ENCODE measurements at places on chromosomes 11 and 22. TPM values are rescaled to one million over a fixed set of nuclear protein-coding genes. Genes with fewer than 3 reads are reported as not detected.
A peak's percentile ranks its signal among the peaks of the same experiment; 100 is the strongest.

Gene THAP7
- total RNA-seq = 76.2 TPM

DNA sequence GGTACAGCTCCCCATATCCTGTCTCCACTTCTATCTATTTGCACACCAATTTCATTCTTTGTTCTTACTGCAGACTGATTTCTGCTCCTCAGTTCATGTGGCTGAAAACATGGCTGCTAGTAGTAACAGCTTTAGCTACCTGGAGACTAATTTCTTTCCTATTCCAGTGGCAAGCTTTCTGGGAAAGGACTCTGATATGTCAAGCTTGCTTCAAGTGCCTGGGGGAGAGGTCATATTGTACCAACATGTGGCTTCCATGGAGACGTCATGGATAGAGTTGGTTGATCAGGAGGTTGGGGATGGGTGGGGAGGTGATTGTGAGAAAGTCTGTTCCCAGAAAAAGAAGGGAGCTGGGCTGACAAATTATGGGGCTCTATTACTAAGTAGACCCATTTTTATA lies 44.9 kb downstream of the ADM start:
- DNase-seq = no peak
- peaks cover 27% of the 10 kb centered on the region for H3K4me1 ChIP-seq
- H3K36me3 ChIP-seq = no peaks in the 10 kb centered on the region
- H3K4me3 ChIP-seq = no peak overlapping the region

Gene FERMT3
- 6.8 TPM for total RNA-seq

Gene TOP3B
- total RNA-seq = 8.2 TPM

Gene APOA4
- total RNA-seq = not detected

DNA sequence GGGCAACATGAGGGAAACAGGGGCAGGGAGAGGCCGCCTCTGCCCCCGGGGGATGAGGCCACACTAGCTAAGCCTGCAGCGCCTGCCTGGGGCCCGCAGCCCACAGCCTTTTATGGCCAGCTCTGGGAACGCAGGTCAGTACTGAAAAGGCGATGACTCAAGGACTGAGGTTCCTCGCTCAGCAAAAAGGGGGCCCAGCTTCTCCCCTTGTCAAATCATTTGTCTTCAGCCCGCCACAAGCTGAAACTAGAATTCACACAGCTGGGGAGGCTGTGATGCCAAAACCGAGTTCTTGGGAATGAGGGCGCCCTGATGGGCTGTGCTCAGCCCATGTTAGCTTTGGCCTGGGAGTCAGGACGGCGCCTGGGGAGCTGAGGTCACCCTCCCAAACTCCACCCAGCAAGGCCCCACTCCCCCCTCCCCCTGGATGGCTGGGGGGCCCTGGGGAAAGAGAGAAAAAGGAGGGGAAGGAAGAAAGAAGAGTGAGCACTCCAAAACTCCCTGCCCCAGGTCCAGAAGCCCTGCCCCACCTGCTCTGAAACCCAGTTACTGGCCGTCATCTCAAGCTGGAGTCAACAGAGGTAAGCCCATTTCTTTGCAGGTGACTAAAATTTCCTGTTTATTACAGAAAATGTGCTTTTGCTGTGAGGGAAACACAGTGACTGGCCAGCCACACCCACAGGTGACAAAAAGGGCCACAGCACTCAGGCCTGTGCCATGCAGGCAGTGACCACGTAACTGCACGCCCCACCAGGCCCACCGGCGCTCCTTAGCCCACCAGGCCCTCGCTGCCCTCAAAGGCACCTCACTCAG lies 13.7 kb downstream of the EHD1 start:
- H3K27ac ChIP-seq = peak overlapping the region; percentile 93
- no peak for DNase-seq
- H3K27me3 ChIP-seq = no peaks in the 10 kb centered on the region
- peaks cover 72% of the 10 kb centered on the region for H3K4me1 ChIP-seq

Gene C11orf97
- total RNA-seq = not detected

DNA sequence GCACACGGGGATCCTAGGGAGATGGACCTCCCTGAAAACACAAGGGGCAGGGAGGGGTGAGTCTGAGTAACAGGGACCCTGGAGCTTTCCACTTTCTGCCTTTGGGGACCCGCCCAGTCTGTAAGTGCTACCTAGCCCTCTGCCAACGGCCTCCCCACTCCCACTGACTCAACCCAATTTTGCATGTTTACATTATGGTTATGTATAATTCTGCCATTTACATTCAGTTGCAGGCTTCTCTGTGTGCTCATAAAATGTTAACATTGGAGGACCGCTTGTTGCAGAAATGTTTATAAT lies 105.8 kb downstream of the DSCAML1 start:
- no peak for DNase-seq
- no peaks in the 10 kb centered on the region for H3K36me3 ChIP-seq
- H3K27me3 ChIP-seq = no peaks in the 10 kb centered on the region
- H3K27ac ChIP-seq = no peak overlapping the region
- H3K4me3 ChIP-seq = no peak overlapping the region
- H3K4me1 ChIP-seq = no peaks in the 10 kb centered on the region

GRCh38 chr11:108947654-108948570 lies 283.0 kb downstream of the DDX10 start:
- H3K4me3 ChIP-seq = no peak overlapping the region
- H3K36me3 ChIP-seq = no peaks in the 10 kb centered on the region
- no peaks in the 10 kb centered on the region for H3K27me3 ChIP-seq

DNA sequence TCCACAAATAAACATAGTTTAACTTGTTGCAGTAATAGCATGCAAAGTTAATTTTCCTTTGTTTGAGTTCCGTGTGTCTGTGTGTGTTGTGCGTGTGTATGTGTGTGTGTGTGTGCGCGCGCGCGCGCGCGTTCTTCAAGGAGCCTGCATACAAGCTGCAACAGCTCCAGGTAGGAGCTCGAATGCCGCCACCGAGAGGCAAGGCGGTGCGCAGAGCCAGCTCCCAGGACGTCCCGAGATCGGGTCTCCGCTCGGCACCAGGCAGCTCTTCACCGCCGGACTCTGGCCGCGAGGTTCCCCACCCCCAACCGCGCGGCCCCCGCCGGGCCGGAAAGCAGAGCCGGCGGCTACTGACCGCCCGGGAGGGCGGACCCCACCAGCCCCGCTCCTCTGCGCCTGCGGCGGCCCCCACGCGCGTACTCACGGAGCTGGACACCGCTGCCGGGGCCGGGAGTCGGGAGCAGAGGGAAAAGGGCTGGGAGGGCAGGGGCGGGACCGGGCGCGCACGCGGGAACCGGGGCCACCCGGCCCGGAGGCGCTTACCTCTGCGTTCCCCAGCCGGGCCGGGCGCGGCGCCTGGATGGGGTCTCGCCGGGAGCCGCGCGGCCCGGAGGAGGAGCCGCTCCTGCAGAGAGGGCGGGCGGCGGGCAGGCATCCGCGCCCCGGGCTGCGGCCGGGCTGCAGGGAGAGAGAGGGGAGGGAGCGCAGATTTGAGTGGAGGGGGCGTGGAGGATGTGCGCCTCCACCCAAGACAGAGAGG lies 40.4 kb upstream of the AKIP1 start:
- H3K36me3 ChIP-seq = no peaks in the 10 kb centered on the region
- H3K27me3 ChIP-seq = no peaks in the 10 kb centered on the region
- peak overlapping the region; percentile 80 for H3K4me3 ChIP-seq
- H3K27ac ChIP-seq = peak overlapping the region; percentile 76

Gene MMP13
- total RNA-seq = not detected

Gene PDGFD
- 4.0 TPM for total RNA-seq

- H3K4me1 ChIP-seq = no peaks in the 10 kb centered on the region
- H3K4me3 ChIP-seq = no peak overlapping the region
- no peak for DNase-seq
- no peak overlapping the region for H3K27ac ChIP-seq
Measured at GRCh38 chr22:43333978-43334377, 9.2 kb downstream of the SCUBE1 start.

DNA sequence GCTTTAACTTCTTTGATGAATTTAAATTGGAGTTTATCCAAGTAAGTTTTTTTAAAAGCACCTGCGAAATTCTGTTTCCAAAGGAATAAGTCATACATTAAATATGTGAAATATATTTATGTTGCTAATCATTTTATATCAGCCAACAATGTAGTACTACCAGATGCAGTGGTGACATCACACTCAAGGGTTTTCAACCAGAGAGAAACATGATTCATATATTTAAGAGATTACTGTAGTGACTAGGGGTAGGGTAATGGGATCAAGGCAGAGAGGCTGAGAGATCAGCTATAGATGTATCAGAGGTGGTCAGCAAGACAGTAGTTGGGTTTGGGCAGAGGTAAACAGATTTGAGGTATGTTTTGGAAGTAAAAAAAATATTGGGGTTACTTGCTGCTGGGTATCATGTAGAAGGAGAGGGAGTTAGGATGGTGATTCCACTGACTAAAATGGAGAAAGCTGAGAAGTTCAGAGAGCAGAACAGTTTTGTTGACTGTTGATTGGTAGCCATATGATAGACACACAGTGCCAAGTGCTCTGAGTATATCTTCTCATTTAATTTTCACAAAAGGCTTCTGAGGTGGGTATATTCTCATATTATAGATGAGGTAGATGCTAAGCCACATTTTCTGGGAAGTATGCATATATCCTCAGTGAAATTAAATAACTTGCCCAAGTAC lies 39.4 kb downstream of the CEP57 start:
- peaks cover 2% of the 10 kb centered on the region for H3K36me3 ChIP-seq
- H3K4me3 ChIP-seq = no peak overlapping the region
- H3K27ac ChIP-seq = no peak overlapping the region
- no peaks in the 10 kb centered on the region for H3K4me1 ChIP-seq
- no peaks in the 10 kb centered on the region for H3K27me3 ChIP-seq

- no peak for DNase-seq
- H3K4me3 ChIP-seq = no peak overlapping the region
- no peaks in the 10 kb centered on the region for H3K27me3 ChIP-seq
- H3K27ac ChIP-seq = no peak overlapping the region
Measured at GRCh38 chr11:100730266-100730665, 43.2 kb downstream of the ARHGAP42 start.

DNA sequence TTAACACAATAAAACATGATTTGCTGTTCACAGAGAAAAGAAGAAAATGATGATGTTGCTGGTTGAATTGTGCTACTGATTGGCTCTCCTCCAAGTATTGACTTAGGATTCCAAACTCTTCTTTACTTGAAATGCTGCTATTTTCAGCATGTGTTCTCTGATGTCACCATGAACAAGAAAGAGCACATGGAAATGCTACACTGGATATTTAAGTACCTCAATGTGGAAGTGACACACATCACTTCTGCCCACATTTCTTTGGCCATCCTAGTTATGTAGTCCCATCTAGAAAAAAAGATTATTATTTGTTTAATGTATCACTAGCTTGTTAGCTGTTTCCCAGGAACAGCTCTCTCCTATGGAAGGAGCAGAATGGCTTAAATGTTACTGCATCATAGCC lies 27.2 kb downstream of the OR52B2 start:
- no peaks in the 10 kb centered on the region for H3K4me1 ChIP-seq
- DNase-seq = no peak
- H3K27ac ChIP-seq = no peak overlapping the region
- H3K27me3 ChIP-seq = no peaks in the 10 kb centered on the region
- no peak overlapping the region for H3K4me3 ChIP-seq

DNA sequence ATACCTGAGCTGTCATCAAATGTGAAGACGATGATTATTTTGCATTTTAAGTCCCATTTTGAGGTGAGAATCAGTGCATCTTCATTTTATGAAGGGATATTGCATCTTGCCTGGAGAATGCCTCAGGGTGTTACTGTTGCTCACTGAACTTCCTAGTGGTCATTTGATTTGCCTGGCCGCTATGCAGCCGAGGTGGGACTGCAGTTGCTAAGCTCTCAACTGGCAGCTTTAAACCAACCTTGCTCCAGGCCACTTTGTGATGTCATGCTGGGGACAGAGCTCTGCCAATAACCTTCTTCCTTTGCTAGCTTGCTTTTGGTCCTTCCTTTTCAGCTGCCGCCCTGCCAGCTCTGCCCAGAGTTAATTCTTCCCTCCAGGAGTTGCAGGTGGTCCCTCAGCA lies 409.4 kb upstream of the B3GAT1 start:
- no peak for DNase-seq
- no peaks in the 10 kb centered on the region for H3K4me1 ChIP-seq
- no peak overlapping the region for H3K4me3 ChIP-seq
- H3K27ac ChIP-seq = no peak overlapping the region
- H3K27me3 ChIP-seq = no peaks in the 10 kb centered on the region

Gene CRYBB1
- not detected for total RNA-seq

Gene C11orf86
- not detected for total RNA-seq

Gene EHF
- total RNA-seq = not detected

- no peaks in the 10 kb centered on the region for H3K4me1 ChIP-seq
- no peak for DNase-seq
- H3K27me3 ChIP-seq = no peaks in the 10 kb centered on the region
Measured at GRCh38 chr11:111049131-111049530, 196.4 kb upstream of the POU2AF2 start.

Gene MAPK12
- 244 TPM for total RNA-seq

DNA sequence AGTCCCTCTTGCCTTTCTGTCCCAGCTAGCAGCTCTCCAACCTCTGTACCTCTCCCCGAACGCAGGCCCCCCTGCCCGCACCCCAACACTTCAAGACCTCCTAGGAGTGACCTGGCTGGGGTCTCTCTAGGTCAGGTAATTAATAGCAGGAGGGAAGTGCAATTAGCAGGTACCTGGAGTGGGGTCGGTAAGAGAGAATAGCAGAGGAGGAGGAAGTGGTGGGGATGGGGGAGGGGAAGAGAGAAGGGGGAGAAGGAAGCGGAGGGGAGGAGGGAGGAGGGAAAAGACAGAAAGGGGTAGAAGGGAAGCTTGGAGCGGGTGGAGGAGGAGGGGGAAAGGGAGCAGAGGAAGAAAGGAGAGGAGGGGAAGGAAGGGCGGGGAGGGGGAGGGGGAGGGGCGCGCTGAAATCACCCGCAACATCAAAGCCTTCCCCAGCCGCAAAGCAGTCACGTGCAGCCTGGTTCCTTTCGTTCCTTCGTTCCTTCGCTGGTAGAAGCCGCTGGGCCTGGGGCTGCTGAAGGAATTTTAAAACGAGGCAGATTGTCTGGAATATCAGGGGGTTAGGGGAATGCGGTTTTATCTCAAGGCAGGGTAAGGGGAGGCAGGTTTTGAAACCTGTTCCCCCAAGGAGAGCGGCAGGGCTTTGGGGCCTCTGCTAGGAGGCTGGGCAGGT lies 29.3 kb upstream of the TCF20 start:
- no peaks in the 10 kb centered on the region for H3K36me3 ChIP-seq
- DNase-seq = peak; percentile 19
- no peak overlapping the region for H3K4me3 ChIP-seq
- no peaks in the 10 kb centered on the region for H3K4me1 ChIP-seq

Gene INS
- not detected for total RNA-seq

DNA sequence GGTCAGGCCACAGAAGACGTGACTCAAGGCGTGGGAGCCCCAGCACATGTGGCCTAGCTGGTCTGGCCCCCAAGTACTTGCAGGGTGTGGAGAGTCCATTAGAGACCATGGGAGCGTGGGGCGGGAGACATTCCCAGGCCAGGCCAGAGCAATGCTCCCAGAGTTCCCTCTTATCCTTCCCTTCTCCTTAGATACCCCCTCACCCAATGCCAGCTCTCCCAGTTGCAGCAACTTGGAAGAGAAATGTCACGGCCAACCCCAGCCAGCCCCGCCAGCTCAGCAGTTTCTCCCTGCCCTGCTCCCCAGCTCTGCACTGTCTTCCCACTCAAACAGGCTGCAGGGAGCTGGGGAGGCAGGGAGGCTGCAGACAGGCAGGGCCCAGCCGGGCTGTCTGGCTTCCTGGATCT lies 65.4 kb upstream of the TSPAN18 start:
- no peaks in the 10 kb centered on the region for H3K36me3 ChIP-seq
- H3K27me3 ChIP-seq = no peaks in the 10 kb centered on the region
- H3K27ac ChIP-seq = no peak overlapping the region

Gene ACTN3
- total RNA-seq = 1.2 TPM

Gene KRTAP5-9
- not detected for total RNA-seq

Gene PHOX2A
- not detected for total RNA-seq

Data from gastrocnemius medialis (tissue), 4 donors.